Activated CD8-positive, alpha-beta memory T cell treated with anti-CD3 and anti-CD28 coated beads, Interleukin-2, amount 10 ng/mL, durations not matched to agents 7 days and 5 days (primary cell): ENCODE measurements at places on chromosomes 12 and 14.

- no peak for DNase-seq
Measured at GRCh38 chr14:64249363-64249762, 44.8 kb downstream of the ESR2 start.

GRCh38 chr12:129127771-129128170 is 274.5 kb downstream of the GLT1D1 start:
- no peak for DNase-seq

- no peak for DNase-seq
Measured at GRCh38 chr14:84797326-84797725, 732.6 kb upstream of the FLRT2 start.

- no peak for DNase-seq
Measured at GRCh38 chr12:41277946-41278267, 89.8 kb downstream of the PDZRN4 start.

GRCh38 chr12:31346267-31346666 is 20.3 kb upstream of the SINHCAF start:
- DNase-seq, result no peak

DNA sequence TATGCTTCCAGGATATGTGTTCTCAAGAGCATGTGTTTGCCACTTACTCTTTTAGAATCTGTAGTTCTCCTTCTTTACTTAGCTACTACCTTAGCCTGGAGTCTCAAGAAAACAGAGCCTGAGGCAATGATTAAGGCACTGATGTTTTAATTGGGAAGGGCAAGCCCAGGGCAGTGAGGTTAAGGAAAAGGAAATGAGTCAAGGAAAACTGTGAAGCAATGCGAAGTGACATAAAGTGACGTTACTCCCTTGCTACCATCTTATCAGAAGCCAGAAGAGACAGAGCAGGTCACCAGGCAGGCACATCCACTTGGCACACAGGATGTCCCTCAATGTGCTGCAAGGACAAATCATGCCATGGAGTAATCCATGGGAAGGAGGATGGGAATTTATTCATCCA is 11.3 kb upstream of the EML5 start:
- DNase-seq, result no peak

DNA sequence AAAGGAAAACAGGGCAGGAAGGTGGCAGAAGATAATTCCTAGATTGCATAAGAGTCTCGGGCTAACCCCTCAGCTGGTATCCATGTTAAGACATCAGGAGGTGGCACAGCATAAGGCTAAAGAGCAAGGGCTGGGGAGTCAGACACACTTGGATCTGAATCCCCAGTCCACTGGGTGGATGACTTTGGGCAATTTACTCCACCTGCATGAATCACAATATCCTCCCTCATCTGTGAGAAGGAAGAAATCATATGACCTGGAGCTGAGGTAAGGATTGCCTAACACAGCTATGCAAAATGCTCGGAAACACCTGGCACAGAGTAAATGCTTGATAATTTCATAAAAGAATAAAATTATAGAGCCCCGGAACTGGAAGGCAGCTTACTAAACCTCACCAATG is 217.9 kb downstream of the PIK3C2G start:
- no peak for DNase-seq

- no peak for DNase-seq
Measured at GRCh38 chr12:132160016-132160415, 15.8 kb downstream of the NOC4L start.

DNA sequence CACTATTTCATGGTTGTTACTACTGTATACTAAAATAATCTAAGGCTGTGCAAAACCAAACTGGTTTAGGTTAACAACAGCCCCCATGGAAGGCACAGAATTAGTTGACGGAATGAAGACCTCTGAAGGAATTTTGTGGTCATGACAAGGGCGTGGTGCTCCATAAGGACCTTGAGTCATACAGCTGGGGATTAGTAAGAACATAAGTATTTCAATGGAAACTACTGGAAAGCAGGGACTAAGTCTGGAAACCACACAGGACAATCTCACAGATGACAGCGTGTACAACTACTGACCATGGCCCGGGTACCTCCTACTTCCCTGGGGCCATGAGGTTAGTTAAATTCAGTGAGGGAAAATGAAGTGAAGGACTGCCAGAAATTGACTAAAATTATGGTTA is 98.5 kb upstream of the PLEKHA5 start:
- DNase-seq, result no peak

DNA sequence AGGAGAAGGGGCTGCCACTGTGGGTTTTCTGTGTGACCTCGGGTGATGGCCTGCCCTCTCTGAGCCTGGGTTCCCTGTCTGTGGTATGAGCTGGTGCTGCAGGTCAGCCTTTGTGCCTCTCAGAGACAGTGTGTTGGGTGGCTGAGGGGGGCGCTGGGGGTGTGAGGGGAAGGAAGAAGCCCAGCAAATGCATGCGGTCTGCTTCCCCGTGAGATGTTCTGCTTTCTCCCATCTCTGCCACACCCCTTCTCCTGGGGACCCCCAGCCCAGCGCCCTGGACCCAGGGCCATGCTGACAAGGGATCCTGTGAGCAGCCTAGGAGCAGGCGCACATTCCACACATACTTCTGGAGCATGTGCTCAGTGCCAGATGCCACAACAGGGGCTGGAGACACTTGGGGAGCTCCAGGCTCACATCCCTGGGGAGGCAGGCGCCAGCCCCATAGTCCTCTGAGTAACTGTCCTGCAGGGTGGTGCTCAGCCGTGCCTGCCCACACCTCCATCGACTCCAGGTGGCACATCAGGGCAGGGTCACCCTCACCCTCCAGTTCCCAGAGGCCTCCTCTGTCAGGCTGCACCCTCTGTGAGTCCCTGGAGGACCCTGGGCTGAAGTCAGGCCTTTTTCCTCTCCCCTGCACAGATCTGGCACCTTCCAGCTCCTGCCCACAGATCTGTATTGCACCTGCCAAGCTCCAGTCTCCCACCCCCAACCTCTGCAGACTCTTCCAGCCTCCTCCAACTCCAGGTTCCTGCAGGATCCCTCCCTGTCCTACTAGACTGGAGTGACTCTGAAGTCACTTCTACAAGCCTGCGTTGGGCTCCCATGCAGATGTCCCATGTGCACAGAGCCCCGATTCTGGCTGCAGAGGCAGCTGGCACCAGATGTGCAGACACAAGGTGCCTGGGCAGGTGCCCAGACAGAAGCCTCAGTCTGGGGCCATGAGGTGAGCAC is 205.6 kb downstream of the KIF26A start:
- no peak for DNase-seq

GRCh38 chr12:115598871-115599811 is 678.4 kb downstream of the MED13L start:
- DNase-seq, result no peak

GRCh38 chr12:24175284-24175683 is 225.8 kb upstream of the SOX5 start:
- no peak for DNase-seq

DNA sequence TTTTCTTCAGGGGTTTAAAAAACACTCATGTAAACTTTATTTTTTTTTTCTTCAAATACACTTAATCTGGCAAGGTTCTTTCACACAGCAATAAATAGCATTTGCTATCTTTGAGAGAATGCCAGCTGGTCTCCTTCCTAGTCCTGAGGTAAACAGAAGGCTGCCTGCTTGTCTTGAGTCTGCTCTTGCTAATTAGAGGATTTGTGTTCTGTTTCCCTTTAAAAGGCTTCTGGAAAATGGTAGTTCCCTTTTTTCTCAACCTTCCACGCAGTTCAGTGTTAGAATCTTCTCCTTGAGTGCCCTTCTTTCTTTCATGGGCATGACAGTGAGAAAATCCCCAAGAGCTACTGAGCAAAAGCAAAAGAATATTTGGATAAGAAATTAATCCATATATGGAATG is 92.3 kb upstream of the DCN start:
- no peak for DNase-seq

DNA sequence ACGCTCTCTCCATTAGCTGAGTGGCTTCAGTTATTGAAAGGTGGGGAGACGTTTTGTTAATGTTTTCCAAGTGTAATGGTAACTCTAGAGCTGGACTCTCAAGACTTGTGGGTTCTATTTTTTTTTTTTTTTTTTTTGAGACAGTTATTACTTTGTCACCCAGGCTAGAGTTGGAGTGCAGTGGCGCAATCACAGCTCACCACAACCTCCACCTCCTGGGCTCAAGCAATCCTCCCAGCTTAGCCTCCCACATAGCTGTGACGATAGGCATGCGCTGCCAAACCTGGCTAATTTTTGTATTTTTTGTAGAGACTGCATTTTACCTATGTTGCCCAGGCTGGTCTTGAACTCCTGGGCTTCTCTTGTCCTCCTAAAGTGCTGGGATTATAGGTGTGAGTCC is 26.2 kb downstream of the ATF1 start:
- DNase-seq, result no peak

DNA sequence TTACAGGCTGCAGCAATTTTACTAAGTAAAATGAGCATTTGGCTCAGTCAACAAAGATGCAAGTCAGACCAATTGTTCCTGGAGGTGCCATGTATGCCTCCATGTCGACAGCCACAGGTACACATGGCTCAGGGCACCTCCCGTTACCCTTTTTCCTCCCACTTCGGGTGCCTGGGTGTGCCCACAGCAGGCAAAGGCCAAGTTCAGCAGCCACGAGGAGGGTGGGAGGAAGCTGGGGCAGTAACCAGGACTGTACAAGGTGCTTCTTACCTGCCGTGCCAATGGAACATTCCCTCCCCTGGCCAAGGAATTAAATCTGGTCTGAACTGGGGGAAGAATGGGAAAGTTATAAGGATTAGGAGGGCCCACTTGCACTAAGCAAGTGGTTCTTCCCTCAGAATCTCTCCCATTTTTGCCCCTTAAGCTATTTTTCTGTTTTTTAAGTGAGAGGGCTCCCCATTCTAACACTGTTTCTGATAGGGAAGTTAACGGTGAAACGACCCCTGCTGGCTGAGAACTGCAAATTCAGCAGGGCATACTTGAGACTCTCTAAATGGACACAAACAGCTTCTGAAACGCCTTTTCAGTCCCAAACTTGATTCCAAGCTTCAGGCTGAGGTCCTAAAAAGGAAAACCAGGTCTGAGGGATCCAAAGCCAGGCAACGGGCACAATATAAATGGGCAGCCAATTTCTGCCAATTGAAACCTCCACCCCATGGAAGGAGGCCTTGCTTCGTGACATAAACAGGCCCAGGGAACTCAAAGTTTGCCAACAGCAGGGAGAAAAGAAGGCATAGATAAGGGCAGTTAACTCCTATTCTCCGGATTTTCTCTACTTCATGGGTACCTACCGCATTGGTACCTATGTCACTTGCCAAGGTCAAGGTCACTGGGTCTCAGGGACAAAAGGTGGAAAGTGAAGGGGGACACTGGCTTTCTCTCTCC is 24.8 kb downstream of the CLECL1 start:
- peak; percentile 84 for DNase-seq

GRCh38 chr12:31752450-31752849 is 23.6 kb upstream of the AMN1 start:
- no peak for DNase-seq

DNA sequence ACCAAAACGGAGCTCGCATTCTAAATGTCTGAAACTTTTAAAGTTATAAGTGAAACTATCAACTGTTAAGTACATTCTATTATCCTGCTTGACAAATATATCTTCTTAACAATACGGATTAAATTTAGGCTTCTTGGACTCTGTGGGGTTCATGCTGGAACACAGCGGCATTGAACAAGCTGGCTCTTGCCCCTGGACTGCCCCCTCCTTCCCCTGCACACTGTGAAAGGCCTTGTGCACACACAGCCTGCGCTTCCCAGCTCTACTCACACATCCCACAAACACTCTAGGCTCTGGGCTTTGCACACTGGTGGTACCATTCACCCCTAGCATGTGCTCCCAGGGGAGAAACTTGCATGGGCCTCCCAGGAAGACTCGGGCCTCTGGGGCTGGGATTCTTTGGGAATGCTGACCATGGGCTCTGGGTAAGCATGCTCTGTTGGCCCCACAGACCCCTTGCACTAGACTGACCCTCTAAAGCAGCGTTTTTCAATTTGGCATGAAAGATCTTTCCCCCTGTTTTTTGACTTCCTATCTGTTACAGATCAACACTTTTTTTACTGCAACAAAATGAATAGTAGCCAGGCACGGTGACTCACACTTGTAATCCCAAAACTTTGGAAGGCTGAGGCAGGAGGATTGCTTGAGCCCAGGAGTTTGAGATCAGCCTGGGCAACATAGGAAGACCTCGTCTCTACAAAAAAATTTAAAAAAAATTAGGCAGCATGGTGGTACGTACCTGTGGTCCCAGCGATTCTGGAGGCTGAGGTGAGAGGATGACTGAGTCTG is 96.2 kb upstream of the CPM start:
- no peak for DNase-seq

GRCh38 chr12:97375310-97375709 is 87.3 kb upstream of the RMST start:
- no peak for DNase-seq

DNA sequence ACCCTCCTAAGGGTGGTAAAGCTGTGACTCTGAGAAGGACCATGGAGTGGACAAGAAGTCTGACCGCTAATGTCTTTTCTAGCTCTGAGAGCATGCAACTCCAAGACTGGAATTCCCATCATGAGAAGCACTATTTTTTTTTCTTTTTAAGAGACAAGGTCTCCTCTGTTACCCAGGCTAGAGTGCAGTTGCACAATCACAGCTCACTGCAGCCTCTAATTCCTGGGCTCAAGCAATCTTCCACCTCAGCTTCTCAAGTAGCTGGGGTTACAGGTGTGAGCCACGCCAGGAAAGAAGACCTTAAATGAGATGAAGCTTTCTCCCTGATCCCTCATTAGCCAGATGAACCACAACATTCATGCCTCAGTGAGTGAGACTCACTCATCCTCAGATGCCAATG is 19.2 kb downstream of the VDR start:
- DNase-seq, result no peak

GRCh38 chr14:70280931-70281330 is 78.6 kb downstream of the COX16 start:
- no peak for DNase-seq

- no peak for DNase-seq
Measured at GRCh38 chr14:84087986-84088531, 1441.9 kb upstream of the FLRT2 start.

GRCh38 chr12:110252716-110253115 is 28.3 kb upstream of the ATP2A2 start:
- no peak for DNase-seq

DNA sequence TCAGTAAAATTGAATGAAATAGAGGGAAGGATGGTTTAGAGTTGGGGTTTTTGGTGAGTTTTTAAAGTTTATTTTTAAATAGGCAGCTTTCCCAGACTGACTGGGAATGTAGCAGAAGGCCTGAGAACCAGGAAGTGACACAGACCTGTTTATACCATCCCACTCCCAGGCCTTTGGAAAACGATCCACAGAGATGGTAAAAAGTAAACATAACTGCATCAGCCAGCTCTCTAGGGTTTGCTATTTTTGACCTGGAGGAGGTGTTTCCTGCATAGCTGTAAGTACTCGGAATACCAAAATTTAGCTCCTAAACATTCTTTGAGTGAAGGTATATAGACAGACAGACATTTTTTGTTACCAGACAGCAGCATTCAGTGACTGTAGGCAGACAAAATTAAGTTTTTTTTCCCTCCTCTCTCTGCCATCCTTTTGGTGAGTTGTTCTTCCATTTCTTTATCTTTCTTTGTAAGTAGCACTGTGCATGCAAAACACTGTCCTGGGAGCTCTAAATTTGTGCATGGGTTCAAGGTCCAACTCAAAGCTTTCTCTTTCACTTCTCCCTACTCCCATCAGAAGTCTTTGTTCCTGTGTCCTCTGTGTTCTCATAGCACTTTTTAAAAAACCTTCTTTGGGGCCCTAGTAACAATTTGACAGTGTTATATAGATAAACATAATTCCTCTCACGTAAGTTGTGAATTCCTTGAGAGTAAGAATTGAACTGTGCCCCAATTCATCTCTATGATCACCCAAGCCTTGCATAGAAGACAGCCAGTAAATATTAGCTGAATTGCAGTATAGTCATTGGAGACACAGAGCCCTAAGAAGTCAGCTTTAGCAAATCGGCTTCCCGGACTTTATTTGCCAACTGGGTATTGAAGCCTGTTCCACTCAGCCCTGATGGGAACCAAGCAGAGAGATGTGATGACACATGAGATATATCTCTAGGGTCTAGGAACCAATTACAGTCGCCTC is 37.4 kb downstream of the SUSD6 start:
- no peak for DNase-seq
